ENCODE measurements at places on chromosomes 5 and 9.
A peak's percentile ranks its signal among the peaks of the same experiment; 100 is the strongest.

DNA sequence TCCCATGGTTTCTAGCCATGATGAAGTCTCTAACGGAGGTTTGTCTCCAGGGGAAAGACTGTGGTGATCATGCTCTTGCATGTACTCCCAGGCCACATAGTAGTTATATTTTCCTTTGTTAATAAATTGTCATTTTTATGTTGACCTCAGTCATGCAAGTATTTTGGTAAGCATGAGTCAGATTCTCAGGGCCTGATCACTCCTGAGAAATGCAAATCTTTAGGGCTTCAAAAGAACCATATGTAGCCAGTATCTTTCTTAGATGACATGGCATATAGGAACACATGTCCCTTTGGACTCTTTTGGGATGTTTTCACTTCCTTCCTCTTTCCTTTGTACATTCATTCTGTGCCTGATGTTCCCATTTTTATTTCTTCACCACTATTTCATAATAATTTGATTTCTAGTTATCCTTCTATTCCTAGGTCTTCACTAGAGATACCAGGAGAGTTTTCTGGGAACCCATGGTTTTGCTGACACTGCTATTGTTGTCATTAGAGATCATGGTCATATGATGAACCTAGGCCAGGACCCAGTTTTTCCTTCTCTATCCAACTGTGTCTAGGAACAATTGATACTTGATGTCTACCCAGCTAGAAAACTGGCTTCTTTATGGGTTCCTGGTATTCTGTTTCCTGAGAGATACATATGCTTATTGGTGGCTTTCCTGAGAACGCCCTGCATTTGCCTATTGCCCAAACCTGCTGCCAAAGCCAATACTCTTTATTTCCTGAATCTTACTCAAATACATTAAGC is 248.1 kb upstream of the NREP start:
- DNase-seq, result no peak

GRCh38 chr9:92671323-92671722 is 1.4 kb upstream of the IPPK start:
- DNase-seq, result no peak

GRCh38 chr5:153641183-153641688 is 150.8 kb downstream of the GRIA1 start:
- no peak for DNase-seq

DNA sequence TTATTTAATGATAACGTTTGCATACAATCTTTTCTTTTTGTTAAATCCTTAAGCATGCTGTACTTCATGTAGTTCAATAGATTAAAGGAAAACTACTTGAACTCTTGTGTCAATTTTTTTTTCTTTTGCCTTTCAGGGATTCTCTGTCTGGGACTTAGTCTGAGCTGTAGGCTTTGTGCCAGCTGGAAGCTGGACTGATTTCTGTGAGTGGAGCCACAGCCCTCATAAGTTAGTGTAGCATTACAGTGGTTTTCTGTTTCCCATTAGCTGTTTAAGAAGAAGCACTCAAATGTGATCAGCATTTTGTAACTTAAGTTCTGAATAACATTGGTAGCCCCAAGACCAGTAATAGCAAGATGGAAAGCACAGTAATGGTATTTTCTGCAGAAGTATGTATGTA is 330.6 kb upstream of the MEF2C start:
- DNase-seq, result no peak

DNA sequence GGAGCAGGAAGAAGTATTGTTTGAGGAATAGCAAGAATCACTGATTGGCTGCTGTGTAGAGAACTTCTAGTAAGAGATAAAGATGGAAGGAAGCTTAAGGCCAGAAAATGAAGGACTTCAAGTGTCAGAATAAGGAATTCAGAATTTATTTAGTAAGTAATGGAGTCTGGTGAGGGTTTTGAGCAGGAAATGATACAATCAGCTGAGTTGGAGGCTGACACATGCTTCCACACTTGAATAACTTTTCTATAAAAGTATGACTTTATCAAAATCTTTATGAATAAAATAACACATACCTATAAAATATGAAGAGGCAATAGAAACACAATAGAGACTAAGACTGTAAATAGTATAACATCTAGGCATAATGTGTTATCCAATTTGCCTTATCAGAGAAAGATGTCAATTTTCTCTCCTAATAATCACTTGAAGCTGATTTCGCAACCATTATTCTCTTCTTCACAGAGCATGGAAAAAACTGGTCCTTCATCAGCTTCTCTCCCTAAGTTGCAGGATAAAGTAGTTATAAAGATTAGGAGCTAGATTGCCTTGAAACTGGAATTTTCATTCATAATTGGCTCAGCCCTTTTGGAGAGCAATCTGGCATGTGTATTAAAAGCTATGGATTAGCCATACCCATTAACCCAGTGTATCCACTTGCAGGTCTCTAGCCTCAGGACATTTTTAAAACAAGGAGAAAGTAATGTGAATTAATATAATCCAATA is 143.4 kb downstream of the ZNF608 start:
- no peak for DNase-seq

DNA sequence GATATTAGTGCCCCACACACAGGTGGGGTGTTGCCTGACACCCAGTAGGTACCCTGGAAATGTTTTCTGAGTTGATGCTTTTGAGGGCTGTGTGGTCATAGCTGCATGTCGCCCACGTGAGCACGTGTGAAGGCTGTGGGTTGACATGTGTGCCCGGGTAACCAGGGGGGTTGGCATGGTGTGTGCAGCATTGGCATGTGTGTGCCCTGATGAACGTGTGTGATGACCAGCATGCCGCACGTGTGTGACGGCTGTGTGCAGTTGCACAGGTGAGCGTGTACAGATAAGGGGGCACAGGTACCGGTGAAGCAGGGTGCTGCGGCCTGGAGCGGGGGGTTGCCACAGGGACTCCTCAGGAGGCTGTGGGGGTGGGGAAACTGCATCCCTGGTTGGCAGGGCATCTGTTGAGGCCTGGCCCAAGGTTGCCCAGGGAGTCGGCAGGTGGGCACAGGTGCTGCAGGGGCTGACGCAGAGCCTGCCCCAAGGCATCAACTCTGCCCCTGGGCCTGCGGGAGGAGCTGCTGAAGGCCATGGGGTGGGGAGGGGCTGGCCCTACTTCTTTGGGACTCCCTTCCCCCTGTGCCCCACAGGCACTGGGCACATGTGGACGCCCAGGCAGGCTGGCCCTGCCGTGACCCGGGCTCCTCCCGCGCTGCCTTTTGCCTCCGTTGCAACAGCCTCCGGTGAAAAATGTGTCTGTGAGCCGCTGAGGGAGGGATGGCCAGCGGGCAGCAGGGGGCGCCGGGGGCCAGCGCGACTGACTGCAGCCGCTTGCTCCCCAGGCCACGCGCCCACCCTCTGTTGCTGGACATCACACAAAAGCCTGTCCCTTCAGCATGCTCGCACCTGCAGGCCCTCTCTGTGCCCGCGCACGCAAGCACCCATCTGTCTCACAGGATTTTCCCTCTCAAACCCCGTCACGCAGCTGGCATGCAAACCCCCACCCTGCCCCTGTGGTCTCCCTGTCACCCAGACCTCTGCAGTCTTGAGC is 2.2 kb downstream of the UNC5A start:
- no peak for DNase-seq

GRCh38 chr5:1347571-1347970 is 2.7 kb upstream of the CLPTM1L start:
- DNase-seq, result no peak

- DNase-seq, result no peak
Observed at GRCh38 chr9:87545858-87546257, 48.2 kb downstream of the DAPK1 start.

- no peak for DNase-seq
Observed at GRCh38 chr5:125011014-125011413, 264.6 kb upstream of the ZNF608 start.

- DNase-seq, result peak; percentile 84
Observed at GRCh38 chr5:14270209-14270702, 127.1 kb downstream of the TRIO start.

DNA sequence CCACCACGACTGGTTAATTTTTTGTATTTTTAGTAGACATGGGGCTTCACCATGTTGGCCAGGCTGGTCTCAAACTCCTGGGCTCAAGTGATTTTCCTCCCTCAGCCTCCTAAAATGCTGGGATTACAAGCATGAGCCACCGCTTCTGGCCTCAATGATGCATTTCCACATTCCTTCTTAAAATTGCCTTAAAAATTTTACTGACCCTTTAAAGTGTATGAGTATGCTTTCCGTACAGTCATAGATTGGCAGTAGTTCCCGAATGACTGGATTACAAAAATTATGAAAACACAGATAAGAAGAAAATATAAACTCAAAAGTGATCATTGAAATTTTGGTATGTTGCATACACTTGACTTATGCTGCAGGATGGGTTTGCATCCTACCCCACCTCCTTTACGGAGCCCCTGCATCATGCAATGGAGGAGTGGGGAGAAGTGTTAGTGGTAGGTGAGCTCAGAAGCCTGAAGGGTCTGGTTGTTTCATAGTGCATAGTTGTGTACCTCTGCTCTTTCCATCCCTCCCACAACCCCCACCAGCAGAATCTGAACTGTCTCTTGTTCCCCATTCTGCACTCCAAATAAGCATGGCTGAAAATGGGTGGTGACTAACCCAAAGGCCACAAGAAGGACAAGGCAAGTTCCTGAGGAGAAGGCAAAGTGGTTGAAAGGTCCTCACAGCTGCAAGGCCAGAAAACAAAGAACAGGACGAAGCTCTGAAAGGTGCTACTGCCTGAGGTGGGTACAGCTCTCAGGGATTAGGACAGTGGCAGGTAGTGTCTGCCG is 26.8 kb downstream of the ANKRD55 start:
- no peak for DNase-seq

GRCh38 chr5:963310-963672 is 45.3 kb upstream of the NKD2 start:
- no peak for DNase-seq

DNA sequence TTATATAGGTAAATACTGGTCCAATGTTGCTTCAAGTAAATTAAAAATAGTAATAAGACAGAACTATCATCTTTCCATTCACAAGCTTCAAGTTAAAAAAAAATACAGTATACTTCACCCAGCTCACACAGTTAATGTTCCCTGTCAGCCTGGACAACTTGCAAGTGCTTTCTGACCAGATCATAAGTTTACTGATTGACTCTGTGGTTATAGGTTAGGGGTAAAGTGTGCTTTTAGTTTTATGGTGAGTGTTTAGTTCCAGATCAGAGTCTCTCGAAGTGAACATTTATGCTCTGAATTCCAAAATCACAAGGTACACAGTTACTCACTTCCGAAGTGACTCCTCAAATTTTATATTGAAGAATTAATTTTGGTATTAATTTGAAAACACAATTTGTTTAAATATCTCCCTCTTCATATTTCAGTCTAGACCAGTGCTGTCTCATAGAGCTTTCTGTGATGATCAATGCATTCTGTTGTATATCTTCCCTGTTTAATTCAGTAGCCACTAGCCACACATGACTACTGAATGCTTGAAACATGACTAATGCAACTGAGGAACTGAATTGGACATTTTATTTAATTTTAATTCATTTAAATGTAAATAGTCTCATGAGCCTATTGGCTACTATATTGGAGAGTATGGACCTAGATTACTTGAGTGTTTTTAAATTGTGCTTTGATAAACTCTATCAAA is 90.7 kb downstream of the MEF2C start:
- no peak for DNase-seq

DNA sequence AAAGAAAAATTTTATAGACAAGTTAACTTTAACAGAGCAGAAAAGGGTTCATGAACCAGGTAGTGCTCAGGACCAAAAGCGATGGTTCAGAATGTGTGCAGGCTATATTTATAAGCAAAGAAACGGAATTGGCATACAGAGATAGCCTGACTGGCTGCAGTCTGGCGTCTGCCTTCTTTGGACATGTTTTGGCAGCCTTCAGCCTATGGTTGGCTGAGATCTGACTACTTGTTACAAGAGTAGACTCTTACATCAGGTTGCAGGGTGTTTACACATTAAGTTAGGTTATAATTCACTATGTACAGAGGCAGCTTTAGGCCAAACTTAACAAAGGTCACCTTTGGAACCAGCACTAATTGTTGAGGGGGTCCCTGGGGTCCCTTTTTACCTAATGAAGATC is 7.0 kb downstream of the NOP16 start:
- no peak for DNase-seq

- DNase-seq, result no peak
Observed at GRCh38 chr9:136575626-136576268, 29.9 kb upstream of the NOTCH1 start.

- no peak for DNase-seq
Observed at GRCh38 chr5:132751444-132751843, 4.2 kb downstream of the CCNI2 start.

Data from hippocampal formation (tissue), 2 donors.